Testis (tissue), 5 donors: ENCODE measurements at places on chromosomes 2 and 18. TPM values are rescaled to one million over a fixed set of nuclear protein-coding genes. Genes with fewer than 3 reads are reported as not detected.

GRCh38 chr2:36357847-36358659 lies 2.5 kb downstream of the CRIM1 start:
- no peak for DNase-seq

The TFCP2L1 gene
- polyA plus RNA-seq, result 2.5 TPM

DNA sequence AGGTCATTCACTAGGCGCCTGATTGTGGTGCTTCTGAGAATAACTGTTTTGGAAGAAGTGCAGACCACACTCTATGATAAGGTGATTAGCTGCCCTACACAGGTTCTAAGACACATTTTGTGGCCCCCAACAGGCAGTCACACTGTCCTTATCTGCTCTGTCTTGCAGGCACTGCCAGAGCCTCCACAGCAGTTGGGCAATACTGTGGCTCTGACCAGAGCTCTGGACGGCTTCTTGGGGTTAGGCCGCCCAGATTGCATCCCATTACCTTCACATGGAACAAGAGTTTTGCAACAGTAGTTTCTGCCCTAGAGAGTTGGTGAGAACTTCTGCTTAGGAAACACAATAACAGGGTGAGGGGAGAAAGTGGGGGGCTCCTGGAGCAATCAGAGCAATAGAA lies 22.7 kb downstream of the RUFY4 start:
- no peak for DNase-seq

DNA sequence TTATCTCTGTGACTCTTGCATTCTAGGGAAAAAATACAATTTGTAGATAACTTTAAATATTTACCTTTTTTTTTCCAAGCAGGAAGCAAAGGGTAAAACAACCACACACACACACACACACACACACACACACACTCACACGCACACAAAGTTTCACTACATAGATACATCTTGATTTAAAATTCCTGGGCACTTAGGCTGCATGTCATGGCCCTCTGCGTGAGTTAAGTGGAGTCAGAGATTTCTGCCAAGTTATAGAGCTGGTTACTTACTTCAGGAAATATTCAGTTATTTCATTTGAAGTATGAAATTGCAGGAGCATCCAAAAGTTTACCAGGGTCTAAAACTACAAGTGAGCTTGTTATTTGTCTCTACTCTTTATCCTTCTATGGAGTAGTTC lies 612.0 kb downstream of the IRS1 start:
- no peak for DNase-seq
